ENCODE measurements at places on chromosomes 13 and 19.
A peak's percentile ranks its signal among the peaks of the same experiment; 100 is the strongest.

DNA sequence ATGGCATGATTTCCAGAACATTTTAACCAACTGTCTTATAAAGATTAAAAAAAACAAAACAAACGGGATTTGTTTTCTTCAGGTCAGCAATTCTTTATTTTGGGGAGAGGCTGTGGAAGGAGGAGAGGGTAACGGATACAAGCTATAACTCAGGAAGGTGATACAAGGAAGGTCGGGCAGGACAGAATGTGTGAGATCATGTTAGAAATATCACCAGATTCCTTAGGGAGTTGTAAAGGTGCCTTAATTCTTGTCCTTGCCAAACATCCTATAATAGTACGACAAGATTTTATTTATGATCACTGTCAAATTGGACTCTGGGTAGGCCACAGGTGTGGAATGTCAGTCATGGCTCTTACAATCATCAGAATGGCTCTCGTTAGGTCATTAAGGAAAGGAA lies 503.1 kb downstream of the DIAPH3 start:
- DNase-seq, result no peak

GRCh38 chr13:29438769-29439168 lies 156.7 kb downstream of the SLC7A1 start:
- no peak for DNase-seq

GRCh38 chr13:75506018-75506417 lies 24.0 kb upstream of the TBC1D4 start:
- DNase-seq, result no peak

DNA sequence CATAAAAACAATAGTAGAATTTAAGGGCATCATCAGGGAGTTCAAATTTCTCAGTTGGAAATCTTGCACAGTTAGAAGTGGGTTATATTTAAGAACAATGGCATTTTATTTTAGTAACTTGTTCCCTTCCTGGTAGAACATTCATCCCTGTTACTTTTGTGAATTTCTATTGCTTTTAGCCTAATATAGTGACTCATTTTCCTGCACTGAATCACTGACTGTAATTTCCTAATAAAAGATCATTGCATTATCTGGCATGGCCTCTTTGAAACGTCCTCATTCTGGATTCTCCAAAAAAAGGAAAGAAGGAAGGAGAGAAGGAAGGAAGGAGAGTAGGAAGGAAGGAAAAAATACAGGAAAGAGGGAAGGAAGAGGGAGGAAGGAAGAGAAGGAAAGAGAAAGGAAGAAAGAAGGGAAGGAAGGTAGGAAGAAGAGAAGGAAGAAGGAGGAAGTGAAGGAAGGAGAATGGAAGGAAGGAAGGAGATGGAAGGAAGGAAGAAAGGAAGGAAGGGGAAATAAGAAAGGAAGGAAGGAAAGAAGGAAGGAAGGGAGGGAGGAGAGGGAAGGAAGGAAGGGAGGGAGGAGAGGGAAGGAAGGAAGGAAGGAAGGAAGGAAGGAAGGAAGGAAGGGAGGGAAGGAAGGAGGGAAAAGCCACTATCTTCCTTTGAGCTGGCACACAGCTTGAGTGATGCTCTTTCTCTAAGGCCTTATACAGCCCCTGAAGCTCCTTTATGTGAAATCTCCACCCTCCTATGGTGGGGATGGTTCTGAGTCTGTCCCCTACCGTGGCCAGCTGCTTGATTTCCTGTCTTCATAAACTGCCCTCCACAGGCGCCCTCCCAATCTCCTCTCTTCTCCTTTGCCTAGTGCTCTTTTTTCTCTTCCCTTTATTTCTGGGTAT lies 29.8 kb upstream of the TM9SF2 start:
- no peak for DNase-seq

DNA sequence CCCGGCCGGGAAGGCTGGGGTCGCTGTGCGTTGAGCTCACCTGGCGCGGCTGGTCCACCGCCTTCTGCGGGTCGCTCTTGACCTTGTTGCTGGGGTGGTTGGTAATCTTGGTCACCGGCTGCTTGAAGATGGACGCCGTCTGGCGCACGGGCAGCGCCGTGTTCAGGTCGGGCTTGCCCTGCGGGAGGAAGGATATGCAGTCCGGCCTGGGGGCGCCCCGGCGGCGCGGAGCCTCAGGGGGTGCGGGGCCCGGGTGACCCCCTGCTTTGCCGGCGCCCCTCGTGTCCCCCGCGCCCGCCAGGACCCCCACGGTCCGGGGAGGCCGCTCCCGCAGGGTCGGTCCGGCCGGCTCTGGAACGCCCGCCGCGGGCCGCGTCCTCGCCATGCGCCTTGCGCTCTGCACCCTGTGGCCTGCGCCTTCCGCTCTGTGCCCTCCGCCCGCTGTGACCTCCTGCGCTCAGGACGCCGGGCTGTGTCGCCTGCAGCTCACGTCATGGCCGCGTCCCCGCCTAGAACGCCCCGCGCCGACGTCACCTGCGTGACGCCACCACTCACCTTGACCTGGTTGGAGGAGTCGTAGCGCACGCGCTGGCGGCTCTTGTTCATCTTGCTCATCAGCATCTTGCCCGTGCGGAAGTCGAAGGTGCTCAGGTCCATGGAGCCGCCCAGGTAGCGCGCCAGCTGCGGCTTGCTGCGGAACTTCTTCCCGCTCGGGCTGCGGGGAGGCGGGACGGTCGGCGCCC lies 8.0 kb downstream of the MBD3 start:
- no peak for DNase-seq

DNA sequence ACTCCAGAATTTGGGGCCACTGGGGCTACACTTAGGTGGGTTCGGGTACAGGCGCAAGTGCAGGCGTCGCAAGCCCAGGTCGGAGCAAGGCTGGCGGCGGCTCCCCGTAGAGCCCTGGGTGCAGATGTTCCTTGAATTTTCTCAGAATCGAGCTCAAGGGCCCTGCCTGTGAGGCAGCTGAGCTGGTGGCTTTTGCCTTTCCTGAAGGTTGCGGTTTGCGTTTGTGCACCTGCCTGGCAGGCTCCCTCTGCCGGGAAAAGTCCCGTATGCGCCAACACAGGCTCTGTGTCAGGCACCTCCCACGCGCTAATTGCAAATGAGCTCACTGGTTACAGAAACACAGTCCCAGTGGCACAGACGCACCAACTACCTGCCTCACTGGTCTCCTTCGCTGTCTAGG lies 5.9 kb downstream of the DOHH start:
- no peak for DNase-seq

- peak; percentile 87 for DNase-seq
Observed at GRCh38 chr19:15836330-15837220, 21.1 kb upstream of the OR10H1 start.

GRCh38 chr13:20294497-20294896 lies 62.4 kb upstream of the GJB6 start:
- DNase-seq, result no peak

GRCh38 chr19:9306443-9306842 lies 3.2 kb downstream of the ZNF699 start:
- no peak for DNase-seq

DNA sequence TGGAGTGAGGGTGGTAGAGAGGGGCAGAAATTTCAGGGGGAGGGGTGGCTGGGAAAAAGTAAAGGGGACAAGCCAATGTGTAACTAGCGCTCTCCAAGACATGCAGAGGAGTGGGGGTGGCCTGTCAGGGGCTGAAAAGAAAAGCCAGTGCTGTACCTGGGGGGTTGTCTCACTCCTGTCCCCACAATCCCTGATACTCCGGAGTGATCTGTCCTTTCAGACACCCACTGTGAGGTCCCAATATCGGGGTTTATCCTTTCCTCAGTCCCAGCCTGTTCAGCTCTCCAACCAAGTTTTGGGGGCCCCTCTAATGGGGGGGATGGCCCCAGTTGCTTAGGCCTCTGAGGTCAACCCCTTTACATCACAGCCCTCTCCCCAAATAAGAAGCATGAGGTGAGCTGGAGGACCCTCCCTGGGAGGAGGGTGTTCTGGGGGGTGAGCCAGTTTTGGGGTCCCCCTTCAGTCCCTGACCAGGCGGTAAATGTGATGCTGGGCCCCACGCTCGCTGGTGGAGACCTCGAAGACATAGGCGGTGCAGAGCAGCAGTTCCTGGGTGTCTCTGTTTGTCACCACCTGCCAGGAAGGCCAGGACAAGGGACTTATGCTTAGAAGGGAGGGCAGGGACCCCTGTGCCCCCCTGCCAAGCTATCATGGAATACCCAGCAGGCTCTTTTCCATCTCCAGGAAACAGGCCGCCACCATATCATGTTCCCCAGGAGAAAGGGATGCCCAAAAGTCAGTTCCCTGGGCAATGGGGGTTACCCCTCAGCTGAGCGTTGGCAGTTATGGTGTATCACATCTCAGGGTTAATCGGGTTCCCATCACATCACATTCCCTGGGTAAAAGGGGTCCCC lies 5.9 kb downstream of the CD37 start:
- DNase-seq, result no peak

- DNase-seq, result peak; percentile 24
Observed at GRCh38 chr19:47296036-47296435, 13.6 kb upstream of the C5AR1 start.

- DNase-seq, result no peak
Observed at GRCh38 chr19:15759962-15760565, 22.3 kb downstream of the OR10H3 start.

- DNase-seq, result no peak
Observed at GRCh38 chr13:26216042-26216441, 6.1 kb downstream of the RNF6 start.

- DNase-seq, result no peak
Observed at GRCh38 chr19:47637550-47637949, 28.6 kb downstream of the BICRA start.

- no peak for DNase-seq
Observed at GRCh38 chr13:65342541-65343337, 1887.4 kb downstream of the PCDH9 start.

- DNase-seq, result no peak
Observed at GRCh38 chr19:45164577-45165335, 4.0 kb upstream of the NKPD1 start.

- no peak for DNase-seq
Observed at GRCh38 chr19:10078329-10078728, 7.8 kb upstream of the SHFL start.

DNA sequence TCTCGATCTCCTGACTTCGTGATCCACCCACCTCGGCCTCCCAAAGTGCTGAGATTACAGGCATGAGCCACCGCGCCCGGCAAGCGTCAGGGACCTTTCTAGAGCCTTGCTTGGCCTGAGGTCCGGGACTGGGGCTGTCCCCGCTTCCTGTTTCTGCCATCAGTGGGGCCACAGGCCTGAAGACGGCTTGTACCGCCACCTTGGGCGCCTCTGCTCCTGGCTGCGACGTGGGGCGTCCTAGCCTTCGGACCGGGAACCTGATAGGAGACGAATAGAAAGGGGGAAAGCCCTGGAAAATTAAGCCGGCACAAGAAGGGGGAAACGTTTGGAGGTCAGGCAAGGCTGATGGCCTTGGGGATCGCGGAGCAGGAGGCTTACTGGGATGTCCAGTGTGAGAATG lies 35.1 kb downstream of the RNF6 start:
- DNase-seq, result no peak

DNA sequence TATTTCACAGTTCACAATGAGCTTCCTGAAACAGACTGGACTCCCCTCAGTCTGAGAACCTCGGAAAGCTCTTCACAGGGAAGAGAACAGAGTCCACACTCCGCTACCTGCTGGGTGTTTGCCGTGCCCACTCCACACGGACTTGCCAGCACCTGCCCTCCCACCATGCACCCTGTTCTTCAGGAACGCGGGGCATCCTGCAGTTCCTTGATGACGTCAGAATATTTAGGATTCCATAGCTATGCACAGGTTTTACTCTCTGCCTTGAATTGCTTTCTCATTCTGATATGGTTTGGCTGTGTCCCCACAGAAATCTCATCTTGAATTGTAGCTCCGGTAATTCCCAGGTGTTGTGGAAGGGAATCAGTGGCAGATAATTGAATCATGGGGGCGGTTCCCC lies 74.4 kb upstream of the FARP1 start:
- no peak for DNase-seq

DNA sequence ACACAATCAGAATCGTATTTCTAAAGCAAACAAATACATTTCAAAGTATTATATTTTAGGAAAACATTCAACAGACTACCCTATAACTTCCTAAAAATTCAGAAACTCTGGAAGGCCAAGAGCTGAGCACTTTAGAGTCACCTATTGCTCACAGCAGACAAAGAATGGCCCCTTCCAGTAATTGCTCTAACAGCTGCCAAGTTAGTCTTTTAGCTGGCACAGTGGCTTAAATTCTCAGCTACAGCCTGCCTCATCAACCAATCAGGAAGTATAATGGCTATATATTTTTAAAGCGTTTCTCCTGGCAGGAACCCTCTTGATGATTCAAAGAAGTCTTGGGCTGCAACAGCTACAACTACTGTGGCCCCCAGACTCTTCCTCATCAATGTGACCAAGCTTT lies 14.9 kb upstream of the SLITRK5 start:
- no peak for DNase-seq

DNA sequence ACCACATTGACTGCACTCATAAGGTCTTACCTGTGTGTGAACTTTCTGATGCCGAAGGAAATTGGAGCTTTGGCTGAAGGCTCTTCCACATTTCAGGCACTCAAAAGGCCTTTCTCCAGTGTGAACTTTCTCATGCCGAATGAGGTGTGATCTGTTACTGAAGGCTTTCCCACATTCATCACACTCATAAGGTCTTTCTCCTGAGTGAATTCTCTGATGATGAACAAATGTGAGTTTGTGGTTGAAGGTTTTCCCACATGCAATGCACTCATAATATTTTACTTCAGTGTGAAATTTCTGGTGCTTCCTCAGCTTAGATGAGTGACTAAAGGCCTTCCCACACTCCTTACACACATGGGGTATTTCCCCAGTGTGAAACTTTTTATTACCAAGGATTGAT lies 5.7 kb downstream of the ZNF132 start:
- DNase-seq, result no peak

DNA sequence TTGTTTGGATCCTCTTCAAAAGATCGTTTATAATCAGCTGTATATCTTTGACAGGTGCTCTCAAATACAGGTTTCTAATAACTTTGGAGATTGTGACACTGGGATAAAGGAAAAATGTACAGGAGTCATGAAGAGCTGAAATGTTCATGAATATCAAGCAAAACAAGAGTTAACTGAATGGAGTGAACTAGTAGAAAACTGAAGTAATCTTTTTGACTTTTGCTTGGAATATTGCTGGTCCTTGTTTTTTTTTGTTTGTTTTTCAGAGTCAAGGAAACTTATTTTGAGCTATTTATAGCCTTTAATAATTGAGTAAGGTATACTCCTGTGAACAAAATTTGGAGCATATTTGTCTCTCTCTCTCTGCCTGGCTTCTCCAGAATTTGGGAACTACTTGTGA lies 25.3 kb downstream of the MED4 start:
- DNase-seq, result no peak

GRCh38 chr13:48402325-48402932 lies 10.5 kb downstream of the LPAR6 start:
- no peak for DNase-seq

DNA sequence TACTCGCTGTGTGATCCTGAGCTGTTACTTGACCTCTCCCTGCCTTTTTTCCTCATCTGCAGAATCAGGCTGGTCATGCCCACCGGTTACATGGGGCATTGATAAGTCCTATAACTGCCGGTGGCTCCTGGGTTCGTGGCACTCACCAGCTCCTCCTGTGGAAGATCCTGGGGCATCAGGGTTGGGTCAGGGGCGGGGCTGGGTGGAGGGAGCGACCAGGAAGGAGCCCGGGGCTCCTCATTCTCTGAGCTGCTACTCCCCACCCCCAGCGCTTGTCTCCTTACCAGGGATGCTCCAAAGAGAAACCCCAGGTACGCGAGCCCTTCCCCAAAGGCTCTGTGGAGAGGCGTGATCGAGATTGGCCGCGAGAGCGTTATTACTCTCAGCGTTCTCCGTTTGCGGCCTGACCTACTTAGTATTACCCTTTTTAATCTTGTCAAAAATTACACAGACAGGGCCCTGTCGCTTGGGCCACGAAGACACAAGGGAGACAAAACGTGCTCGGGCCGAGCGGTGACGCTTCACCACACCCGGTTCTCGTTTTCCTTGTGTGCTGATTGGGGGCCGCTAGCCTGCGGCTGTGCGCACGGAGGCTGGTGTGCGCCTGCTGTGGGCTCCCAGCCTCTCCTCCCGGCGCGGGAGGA lies 10.7 kb downstream of the HDGFL2 start:
- DNase-seq, result no peak
